ENCODE measurements at places on chromosomes 5 and 9.

- DNase-seq: no peak
Measured at GRCh38 chr5:113282472-113282871, 152.3 kb downstream of the TSSK1B start.

DNA sequence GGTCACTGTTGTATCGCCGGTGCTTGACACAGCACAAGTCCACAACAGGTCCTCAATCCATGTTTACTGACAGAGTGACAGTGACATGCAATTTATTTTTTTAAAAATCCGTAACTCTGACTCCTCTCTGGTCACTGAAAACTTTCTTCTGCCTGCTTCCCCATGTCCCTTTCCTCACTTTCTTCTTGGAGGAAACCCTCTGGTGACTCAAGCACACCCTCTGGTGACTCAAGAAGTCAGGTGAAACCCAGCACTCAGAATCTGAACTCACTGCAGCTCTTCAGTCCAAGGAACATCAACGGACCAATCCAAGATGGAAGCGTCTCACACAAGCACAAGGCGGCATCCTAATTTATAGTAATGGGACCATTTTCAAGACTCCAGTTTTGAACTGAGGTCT, 245.9 kb downstream of the FSTL4 start:
- DNase-seq: no peak

DNA sequence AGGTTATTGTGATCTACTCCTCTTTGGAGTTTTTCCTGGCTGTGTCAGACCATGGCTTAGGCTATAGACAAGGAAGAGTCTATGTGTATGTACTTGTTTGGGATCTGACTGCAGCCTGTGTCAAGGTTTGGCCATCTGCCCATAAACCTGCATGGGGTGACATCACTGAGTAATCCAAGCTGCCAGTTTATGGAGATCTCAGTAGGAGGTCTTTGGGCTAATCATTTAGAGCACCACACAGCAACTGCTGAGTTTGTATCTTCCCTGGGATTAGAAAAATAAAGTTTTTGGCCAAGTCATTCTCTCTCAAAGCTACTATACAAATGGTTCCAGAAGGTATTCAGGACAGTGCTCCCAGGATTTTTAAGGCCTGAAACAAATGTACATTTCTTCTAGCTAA, 65.5 kb upstream of the HSPB3 start:
- DNase-seq: no peak

DNA sequence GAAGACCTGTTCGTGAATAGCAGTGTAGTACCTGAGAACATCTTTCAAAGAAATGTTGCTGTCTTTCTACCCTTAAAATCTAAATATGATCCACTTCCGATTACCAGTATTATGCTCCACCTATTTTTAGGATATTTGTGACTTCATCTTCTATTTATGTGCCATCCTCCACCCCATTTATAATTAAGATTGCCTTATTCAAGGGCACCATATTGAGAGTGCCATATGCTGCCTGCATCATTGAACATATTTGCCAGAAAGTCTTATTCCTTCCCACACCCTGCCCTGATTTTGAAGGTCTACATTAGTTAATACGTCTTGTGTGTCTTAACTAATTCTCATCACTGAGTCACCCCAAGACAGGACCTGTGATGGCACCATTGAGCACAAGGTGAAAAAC, 1076.7 kb downstream of the CDH12 start:
- DNase-seq: no peak

- no peak for DNase-seq
Measured at GRCh38 chr9:81058782-81059181, 630.6 kb downstream of the TLE1 start.

GRCh38 chr5:137751869-137752491, 2.2 kb downstream of the HNRNPA0 start:
- peak; percentile 3 for DNase-seq

DNA sequence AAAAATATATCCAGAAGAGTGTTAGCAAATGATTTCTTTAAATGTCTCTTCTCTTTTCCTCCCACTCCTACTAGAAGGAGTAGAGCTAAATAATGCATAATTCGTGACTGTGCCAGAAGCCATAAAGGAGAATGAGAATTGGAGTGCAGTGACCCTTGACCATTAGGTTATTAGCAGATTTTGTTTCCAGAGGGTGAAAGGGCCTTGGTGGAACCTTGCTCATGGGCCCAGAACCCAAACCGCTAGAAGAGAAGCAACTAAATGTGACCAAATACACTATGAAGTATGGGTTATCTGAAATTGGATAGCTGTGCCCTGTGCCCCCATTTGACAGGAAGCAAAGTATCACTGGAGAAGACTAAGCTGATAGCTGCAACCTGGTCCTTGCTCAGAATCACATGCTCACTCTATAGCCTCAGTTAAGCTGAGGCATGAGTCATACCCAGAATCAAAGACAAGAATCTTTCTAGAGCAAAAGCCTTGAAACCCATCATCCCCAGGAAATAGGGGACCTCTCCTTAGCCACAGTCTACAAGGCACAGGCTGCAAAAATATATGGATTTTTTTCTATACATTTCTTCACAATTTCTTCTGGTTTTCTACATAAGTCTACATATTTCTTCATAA, 36.3 kb downstream of the CAPSL start:
- no peak for DNase-seq

DNA sequence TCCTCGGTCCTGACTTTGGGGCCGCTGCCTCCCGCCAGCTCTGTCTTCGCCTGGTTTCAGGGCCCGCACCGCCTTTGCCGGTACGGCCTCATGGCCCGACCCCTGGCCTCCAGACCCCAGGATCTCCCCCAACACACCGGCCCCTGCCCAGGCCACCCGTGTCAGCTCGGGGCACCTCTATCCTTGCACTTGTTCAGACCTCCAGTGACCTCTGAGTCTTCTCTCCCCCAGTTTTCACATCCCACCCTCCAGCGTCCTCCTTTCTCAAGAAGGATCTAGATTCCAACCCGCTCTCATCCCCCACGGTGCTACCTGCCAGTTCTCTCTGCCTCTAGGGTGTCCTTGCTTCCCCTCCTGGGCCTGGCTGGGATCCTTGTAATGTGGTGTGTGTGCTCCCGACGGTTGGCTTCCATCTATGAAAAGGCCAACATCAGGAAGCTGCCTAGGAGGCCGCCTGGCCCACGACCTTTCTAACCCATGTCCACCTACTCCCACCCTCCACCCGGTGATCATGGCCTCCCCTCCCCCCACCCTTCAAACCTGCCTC, 61.1 kb downstream of the SPATA31C2 start:
- no peak for DNase-seq

DNA sequence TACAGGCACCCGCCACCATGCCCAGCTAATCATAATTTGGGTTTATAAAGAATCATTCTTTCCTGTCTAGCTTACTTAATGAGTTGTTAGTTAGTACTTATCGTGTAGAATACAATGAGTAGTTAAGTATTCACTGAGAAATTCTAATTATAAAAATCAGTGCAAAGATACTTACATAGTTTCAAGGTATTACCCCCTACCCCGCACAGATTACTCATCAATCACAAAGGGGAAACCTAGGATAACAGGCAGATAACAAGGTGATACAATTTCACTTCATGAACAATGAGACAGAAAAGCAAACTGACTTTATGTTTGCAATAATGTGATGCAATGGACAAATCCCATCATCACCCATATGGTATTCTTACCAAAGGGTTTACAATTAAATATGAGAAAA, 109.6 kb downstream of the FAM174A start:
- no peak for DNase-seq

DNA sequence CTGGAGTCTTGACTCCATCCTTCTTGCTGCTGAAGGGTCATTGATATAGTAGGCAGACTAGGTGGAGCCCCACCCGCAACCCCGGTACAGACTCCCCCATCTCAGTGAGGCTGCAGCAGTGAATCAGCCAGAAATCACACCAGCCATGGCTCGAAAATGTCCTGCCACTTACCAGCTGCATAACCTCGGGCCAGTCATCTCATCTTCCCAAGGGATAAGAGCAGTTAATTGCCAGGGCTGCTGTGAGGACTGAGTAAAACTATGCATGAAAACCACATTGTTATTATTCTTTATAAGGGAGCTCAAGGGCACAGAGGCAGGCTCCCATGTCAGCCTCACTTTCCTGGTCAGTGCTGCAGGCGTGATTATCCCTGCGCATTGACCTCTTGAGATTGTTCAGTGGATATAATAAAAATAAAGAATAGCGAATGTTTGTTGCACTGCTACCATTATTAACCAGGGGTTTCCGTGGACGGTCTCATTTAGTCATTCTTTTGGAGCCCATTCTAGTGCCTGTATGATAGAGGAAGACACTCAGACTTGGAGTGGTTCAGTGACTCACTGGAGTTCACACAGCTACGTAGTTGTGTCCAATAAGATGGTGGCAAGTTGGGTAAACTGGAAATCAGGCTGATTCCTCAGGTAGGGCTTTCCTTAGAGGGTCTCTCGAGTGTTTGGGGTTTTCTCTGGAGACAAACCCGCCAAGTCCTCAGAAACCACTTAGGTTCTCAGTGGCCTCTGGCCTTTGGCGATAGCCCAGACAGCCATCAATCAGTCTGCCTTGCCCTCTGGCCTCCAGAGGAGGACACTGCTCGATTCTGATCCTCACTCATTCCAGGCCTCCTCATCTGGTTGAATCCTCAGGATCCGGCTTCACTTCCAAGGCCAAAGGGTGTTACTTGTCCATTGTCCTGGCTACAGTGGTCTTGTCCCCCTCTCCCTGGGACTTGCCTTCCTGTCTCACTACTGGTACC, 39.9 kb downstream of the COL15A1 start:
- DNase-seq: no peak

- DNase-seq: no peak
Measured at GRCh38 chr5:123845356-123846100, 333.6 kb downstream of the CSNK1G3 start.

GRCh38 chr9:33017283-33018041, 7.6 kb upstream of the DNAJA1 start:
- DNase-seq: no peak

GRCh38 chr5:26610577-26610976, 427.8 kb downstream of the CDH9 start:
- no peak for DNase-seq

- no peak for DNase-seq
Measured at GRCh38 chr9:33110686-33111085, 34.2 kb upstream of the SMU1 start.

DNA sequence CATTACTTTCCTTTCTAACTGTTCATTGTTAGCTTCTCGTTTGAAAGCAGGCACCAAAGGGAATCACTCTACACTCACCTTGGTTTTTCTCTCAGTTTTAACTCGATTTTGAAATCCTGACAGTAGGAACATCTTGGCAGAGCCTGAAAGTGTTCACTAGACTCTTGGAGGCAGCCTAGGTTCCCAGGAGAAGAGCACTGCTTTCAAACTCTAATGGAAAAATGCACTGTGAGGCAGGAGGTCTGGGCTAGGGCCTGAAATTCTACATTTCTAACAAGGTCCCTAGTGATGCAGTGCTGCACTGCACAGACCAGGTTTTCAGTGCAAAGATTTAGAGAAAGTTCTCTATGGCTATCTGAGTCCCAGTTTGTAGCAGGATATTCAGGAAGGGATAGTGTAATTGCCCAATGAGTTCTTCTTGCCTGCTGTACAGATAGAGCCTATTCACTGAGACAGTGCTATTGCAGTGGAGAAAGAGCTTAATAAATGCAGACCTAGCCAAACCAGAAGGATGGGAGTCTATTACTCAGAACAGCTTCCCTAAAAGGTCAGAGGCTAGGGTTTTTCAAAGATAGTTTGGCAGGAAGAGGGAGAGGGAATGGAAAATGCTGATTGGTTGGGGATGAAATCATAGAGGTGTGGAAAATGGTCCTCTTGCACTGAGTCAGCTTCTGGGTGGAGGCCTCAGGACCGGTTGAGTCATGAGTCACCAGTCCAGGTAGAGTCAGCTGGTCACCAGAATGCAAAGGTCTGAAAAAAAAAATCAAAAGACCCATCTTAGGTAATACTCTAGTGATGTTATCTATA, 153.9 kb downstream of the GPBP1 start:
- no peak for DNase-seq

DNA sequence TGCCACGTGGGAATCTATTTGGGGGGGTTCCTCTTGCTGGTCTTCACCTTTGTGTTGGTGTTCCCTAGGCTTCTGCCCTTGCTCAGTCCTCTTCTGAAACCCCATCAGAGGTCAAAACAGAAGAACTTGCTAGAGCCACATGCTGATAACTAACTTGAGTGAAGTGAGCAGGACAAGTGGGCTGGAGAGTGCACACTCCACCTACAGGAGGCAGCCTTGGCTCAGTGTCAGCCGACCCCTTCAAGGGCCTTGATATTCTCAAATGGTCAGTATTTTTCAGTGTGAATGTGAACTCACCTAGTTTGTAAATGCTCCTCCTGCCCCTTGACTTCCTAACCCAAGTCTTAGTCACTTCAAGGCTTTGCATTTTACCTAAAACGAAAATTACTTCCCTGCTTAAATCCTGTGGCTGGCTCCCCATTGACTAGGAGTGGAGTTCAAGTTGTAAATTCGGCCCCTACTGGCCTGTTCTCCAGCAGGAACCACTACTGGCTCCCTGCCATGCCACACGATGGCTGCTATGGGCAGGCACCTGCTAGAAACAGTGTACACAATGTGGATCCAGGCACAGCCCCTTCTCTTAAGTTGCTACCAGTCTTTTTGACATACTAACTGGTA, 3.6 kb upstream of the SLC1A3 start:
- DNase-seq: no peak

DNA sequence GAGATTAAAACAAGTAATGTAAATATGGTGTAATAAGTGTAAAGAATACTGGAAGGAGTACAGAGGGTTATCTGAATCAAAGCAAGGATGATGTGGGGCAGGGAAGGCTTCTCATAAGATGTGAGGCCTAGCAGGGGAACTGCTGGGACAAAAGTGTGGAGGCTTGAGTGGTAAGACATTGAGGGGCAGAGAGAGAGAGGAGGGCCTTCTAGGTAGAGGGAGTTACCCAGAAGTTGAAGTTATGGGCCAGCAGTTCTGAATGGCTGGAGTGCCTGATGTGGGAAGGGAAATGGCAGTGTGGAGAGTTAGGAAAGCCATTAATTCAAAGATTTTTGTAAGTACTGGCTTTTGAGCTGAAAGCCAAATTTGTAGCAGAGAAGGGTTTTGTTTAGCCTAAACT, 36.8 kb downstream of the CPEB4 start:
- DNase-seq: no peak

DNA sequence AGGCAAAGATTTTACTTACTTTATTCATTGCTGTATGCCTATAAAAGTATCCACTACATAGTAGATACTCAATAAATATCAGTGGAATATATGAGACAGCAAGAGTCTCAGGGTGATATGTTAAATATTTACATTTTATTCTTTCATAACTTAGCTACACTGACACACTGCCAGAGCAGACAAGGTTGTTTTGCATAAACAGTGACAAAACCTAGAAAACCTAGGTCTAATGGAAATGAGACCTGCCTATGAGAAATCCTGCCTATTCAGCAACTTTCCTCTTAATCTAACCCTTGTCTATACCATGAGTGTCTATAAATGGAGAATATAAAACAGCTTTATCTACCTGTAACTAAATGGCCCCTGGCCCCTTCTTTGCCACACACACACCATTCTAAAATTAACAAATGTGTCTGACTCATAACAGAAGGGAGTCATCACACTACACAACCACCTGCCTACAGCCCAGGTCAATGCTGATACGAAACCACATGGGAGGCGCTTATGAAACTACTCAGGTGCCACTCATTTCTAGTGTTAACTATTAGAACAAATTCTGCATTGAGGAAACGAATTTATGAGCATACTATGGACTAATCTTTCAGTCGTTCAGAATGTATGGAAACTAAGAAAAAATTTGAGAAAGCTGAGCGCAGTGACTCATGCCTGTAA, 60.3 kb downstream of the UBAP2 start:
- DNase-seq: peak; percentile 81

- DNase-seq: no peak
Measured at GRCh38 chr9:122107291-122107805, 14.2 kb upstream of the TTLL11 start.

- no peak for DNase-seq
Measured at GRCh38 chr9:105114964-105115728, 129.3 kb upstream of the SLC44A1 start.

Measured in T-helper 2 cell (primary cell).